Stimulated activated CD8-positive, alpha-beta memory T cell treated with anti-CD3 and anti-CD28 coated beads, Interleukin-7, amount 100 ng/mL, for 24 hours (primary cell): ENCODE measurements at places on chromosomes 4 and X.

DNA sequence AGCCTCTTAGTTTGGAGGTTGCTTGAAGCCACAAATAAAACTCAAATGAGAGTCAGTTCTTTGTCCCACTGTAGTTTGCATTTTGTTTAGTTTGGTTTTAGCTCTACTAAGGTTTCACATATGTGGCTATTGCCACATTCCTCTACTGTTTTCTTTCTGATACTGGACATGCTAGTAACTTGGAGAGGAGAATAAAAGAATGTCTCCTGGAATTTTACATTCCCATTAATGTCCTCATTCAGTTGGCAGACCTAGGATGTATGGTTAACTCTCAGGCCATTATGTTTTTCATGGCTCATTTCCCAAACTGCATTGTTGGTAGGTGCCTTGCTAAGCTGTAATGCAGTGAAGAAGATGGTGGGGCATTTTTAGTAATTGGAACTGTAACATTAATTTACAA is 29.9 kb downstream of the UPRT start:
- no peak for DNase-seq

GRCh38 chrX:77564823-77565222 is 117.6 kb downstream of the FGF16 start:
- no peak for DNase-seq

GRCh38 chr4:142419712-142420111 is 426.4 kb downstream of the INPP4B start:
- no peak for DNase-seq

DNA sequence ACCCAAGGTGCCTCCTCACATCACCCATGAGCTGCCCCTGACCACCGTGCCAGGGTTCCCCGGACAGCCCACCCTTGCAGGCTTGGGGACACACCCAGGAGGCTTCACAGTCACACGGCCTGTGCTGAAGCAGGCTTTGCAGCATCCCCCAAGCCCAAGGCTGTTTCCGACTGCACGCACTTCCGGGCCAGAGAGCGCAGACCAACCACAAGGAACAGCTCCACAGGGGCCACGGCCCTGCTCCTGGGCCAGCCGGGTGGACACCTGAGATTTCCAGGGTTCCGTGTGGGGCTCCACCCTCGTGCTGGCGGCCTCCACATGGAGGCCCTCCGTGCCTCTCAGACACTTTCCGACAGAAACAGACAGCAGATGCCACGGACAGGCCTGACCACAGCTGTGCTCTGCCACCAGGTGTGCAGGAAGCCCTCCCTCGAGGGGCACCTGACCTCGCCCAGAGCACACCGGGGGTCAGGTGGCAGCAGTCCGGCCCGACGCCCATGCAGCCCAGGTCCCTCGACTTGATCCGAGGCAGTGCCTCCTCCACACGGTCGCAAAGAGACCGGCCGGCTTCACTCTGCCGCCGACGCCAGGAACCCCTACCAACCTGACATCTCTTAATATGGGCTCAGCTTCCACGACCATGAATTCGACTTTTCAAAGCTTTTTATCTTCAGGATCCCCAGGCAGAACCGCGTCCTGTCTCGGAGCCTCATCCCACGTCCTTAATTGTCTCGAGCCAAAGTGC is 8.0 kb downstream of the CTBP1 start:
- no peak for DNase-seq

DNA sequence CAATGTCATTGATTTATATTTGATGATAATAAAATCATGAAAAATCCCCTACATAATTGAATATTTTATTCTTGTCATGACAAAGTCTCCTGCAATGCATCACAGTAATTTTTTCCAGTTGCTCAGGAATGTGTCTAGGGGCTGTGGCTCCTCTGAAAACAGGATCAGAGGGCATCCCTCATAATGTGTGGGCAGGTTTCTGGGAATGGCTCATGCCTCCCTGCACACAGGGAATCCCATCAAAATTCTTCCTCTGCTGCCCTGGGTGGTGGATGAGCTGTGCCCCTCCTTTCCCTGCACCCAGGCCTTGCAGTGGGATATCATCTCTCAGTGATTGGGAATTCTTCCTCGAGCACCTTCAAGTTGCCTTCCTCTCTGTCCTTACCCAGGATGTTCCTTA is 20.4 kb upstream of the PUDP start:
- no peak for DNase-seq

GRCh38 chrX:65528705-65529340 is 5.8 kb downstream of the LAS1L start:
- peak; percentile 30 for DNase-seq

DNA sequence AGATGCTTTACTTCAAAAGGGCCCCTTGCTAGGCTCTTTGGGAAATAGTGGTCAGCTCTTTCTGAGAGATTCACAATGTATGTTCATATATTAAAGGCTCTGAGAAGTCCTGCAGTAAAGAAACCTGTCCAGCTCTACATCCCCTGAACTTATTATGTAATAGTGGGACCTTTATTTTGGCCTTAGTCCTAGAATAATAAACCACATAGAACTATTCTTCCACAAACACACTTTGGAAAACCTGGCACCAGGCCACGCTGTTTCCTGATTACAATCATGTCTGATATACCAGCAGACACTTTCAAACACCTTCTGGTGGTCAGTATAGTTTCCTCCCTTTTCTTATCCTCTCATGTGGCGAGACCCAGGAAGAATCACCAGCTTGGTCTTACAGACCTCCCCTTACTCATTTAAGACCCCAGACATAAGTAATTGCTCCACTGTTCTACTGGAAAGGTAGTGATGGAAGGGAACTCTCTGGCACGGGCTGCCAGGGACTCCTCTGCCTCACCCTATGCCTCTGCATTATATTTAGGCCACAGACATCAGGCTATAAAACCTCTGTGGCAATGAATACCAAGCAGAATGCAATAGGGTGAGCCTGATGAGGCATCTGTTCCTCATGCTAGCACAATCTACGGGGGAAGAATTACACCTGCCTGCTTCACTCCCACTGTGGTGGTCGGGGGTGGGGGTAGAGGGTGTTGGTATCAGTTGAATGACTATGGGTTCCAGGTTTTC is 5.7 kb upstream of the PPEF1 start:
- DNase-seq, result no peak

DNA sequence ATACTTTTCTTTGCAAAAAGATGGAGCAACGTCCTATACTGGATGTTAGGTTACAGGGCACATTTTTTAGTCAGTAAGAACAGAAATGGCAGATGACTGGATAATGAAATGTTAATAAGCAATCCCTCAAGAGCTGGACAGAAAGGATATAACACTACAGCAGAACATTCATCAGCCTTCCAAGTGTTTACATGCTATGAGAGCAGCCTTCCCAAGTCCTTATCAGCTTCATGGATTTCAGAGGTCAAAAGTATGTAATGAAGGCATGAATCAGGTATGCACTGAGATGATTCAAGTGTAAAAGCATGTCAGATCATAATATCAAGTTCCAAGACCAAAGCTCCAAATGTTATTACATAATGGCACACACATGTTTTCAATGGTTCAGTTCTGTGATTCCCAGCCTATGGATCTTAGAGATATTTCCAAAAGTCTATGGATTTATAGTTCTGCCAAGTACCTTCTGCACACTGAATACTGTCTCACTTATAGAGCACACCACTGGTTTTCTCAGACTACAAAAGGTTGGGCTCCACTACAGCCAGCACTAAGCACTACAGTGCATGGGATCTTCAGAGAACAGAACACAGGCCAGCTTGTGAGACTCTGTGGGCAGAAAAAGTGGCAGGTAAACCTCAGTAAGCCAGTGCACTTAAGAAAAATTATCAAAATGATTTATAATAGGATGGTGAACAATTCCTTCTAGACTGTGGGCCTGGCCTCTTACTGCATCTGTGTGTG is 49.2 kb downstream of the GPC4 start:
- DNase-seq, result no peak

DNA sequence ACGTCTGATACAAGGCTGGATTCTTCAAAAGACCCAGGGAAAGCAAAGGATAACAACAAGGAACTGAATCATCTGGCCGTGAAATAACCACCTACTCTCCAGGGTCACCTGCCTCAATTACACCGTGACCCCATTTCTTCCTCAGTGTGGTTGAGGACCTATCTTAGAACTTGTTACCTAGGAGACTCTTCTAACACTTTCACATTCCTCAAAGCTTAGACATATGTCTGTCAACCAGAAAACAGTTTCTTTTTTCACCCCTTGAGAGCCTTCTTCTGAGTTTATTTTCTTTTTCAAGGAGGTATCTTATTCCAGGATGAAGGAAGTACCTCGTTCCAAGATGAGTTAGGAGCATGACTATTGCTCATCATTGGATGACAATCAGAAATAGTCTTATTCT is 337.8 kb downstream of the ARHGAP24 start:
- no peak for DNase-seq

- no peak for DNase-seq
Measured at GRCh38 chr4:73988061-73988460, at the start of gene PPBP. Gene PPBP, minus strand, starts transcription at chr4:73988190. Its CDS starts 87 bp downstream, at chr4:73988103.

DNA sequence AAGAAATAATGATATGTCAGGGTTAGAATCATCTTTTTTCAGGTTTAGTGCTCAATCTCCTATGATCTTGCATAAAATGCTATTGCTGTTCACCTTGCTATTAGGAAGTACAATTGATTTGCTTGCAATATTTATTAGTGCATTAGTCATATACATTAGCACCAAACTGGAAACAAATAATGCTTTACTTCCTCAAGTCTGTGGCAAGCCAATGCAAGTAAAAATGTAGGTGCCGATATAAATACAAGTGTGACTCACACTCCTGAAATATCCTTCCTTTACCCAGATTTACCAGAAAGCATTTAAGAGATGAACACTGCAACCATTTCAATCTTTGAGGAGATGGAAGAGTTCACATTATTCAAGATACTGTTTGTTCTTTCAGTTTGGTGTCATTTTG is 1487.7 kb upstream of the ADGRL3 start:
- DNase-seq, result no peak

DNA sequence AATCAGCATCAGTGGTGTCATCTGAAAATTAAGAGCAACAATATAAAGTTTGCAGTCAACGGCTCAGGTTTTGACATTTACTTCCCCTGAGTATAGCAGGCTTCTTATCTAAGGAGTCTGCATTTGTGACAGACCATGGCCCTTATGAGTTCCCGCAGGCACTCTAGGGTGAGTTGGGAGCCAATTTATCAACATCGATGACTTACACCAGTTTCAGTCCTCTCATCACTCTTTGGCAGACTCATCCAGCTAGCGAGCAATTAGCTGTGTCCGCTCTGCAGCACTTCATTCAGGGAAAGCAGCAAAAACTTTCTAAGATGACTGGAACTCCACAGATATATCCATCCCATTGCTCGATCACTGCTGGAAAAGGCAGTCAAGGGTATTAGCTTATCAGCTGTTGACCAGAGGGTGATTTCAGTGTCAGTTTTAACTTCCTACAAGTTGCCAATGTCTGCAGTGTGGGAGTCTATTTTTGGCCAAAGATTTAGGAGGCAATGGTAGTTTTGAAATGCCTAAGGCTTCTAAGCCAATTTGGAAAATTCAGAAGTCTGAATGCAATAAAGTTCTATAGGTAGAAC is 625.1 kb upstream of the TENM3 start:
- no peak for DNase-seq

DNA sequence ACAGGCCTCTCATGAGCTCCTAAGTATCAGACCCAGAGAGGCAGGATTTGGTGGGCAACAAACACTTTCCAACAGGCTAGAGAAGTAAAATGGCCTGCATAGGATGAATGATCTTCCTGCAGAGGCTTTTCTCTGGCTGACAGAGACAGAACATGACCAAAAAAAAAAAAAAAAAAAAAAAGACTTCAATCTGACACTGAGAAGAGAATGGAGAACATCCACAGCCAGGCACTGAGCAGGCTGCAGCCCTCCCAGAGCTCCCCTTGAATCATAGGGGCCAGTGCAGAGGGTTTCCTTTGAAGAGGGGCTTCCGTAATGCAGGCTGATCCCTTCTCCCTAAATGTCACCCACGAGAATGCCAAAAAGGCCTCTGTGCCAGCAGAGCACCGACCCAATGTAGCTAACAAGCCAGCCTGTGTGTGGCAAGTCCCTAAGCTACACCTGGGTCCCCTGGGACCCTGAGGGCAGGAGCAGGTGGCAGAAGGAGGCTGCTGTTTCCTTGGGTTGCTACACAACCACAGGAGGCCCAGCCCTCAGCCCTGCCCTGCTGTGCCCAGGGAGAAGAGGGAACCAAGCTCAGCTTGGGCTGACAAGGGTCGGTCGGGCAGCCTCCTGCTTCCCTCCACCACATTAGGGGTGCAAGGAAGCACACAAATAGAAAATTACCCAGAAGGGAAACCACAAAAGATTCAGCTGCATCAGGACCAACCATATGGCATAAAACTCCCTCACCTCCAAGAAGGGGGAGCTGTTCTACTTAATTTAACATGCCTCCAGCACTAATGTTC is 55.6 kb downstream of the MAP7D2 start:
- DNase-seq, result no peak

DNA sequence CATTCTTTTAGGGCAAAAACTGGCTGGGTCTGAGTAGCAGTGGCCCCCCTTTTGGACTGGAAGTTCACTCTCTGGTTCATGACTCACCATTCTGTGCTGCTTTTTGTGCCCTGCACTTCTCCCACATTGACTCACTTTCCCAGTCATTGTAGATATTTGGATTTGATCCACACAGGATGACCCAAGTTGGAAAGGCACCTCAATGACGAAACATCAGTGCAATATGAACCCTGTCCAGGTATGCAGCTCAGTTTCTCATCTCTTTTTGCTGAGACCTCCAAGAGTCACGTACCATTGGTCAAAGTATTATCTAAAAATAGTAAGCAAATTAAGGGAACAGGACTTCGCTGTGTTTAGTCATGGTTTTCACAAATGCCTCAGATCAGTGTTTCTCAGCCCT is 92.7 kb downstream of the CBLL2 start:
- DNase-seq, result no peak

DNA sequence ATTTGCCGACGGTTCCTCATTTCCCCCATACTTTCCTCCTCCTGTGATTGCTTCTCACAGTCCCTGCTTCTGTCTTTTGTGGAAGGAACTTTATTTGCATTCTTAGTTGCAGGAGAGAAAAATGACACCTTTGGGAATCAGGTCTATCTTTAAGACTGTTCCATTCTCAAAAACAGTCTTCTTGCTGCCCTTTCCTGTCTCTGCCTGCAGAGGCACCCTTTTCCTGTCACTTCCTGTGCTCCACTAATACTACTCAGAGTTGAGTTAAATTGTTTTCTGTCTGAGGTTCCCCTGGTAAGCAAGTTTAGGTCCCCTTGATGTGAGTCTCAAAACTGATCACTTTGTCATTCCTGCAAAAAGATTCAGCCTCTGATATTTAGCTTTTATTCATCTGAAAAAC is 208.8 kb upstream of the CLNK start:
- no peak for DNase-seq

DNA sequence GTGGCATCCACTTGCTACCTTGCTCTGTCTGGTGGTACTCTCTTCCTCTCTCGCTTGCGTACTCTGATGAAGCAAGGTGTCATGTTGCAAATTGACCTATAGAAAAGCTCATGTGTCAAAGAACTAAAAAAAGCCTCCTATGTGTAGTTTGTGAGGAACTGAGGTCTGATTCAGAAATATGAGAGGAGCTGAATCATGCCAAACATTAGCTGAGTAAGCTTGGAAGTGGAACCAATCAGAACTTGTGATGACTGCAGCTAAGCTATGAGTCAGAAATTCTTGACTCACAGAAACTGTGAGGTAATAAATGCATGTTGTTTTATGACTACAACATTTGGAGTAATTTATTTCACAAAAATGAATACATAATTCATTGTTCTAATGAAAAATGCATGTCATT is 2138.8 kb downstream of the PCDH7 start:
- DNase-seq, result no peak

GRCh38 chrX:114712466-114712865 is 128.6 kb downstream of the HTR2C start:
- DNase-seq, result no peak
